ENCODE measurements at places on chromosomes 11 and 22.

- DNase-seq, result no peak
Observed at GRCh38 chr11:39462506-39462905, 1996.9 kb downstream of the LRRC4C start.

- DNase-seq, result no peak
Observed at GRCh38 chr22:45317551-45318167, 7.9 kb downstream of the FAM118A start.

DNA sequence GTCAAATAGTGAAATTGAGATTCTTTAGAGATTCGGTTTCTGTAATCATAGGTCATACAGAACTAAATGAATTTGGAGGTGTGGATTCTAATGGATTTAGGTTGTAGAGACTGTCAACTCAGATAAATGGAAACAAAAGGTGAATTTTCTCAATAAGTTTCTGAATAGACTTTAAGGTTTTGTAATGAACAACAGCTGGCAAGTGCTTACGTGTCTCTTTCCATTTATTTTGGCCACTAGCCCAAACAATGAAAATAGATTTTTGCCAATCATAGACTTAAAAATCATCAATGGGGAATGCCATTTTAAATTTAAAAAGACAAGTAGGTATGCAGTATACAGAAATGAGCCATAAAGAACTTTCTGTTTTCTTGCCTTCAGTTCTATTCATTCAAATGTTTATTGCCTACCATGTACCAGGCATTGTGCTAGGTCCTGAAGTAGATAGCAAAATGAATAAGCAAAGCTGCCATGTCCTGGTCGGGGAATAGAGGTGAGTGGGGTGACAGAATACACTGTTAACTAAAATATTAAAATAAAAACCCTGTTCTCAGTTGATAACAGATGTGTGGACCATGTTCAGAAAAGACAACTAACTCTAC is 16.9 kb upstream of the TMEM135 start:
- no peak for DNase-seq

- no peak for DNase-seq
Observed at GRCh38 chr11:35100013-35100383, 39.0 kb upstream of the CD44 start.

DNA sequence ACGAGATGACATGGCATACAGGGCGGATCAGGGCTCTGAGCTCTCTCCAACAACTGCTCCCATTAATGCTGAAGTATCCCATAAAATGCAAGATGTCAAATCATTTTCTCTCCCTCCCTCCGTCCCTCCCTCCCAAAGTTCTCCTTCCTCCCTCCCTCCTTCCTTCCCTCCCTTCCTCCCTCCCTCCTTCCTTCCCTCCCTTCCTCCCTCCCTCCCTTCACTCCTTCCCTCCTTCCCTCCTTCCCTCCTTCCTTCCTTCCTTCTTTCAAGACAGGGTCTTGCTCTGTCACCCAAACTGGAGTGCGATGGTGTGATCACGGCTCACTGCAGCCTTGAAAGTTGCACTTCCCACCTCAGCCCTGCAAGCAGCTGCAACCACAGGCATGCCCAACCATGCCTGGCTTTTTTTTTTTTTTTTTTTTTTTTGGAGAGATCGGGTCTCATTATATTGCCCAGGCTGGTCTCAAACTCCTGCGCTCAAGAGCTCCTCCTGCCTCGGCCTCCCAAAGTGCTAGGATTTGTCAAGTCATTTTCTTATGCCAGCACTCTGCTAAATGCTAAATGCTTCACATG is 38.2 kb downstream of the TXN2 start:
- no peak for DNase-seq

- DNase-seq, result no peak
Observed at GRCh38 chr11:1499261-1499890, 12.8 kb upstream of the MOB2 start.

DNA sequence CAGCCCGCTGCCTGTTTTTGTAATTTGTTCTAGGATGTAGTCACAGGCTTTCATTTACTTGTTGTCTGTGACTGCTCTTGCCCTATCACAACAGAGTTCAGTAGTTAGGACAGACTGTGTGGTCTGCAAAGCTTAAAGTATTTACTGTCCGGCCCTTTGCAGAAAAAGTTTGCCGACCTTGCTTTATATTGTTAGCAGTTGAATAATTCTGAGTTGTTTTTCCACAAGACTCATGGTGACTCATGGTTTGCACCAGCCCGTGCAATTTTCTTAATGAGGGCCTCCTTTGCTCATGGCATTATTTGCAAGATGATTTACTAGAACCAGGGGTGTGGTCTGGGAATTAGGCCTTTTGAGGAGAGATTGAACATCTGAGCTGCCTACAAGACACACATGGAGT is 110.6 kb downstream of the SCN3B start:
- DNase-seq, result no peak

DNA sequence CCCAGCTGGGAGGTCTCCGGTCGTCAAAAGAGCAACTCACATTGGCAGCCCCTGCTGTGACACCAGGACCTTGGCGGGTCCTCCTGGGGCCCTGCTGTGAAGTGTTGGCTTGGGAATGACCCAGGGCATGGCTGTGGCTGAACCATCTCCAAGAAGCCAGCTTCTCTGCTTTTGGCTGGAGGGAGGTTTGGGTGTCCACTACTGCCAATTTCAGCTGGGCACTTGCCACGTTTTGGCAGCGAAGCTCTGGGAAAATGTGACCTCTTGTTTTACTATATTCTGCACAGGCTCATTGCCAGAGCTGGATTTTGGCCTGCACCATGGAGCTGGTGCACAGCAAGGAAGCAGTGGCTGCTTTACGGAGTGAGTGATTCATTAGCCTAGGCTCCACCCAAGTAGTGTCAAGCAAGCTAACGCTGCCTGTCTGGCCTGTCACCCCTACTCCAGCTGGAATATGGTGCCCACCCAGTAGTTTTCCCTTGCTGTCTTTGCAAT is 24.3 kb upstream of the SMCO4 start:
- no peak for DNase-seq

DNA sequence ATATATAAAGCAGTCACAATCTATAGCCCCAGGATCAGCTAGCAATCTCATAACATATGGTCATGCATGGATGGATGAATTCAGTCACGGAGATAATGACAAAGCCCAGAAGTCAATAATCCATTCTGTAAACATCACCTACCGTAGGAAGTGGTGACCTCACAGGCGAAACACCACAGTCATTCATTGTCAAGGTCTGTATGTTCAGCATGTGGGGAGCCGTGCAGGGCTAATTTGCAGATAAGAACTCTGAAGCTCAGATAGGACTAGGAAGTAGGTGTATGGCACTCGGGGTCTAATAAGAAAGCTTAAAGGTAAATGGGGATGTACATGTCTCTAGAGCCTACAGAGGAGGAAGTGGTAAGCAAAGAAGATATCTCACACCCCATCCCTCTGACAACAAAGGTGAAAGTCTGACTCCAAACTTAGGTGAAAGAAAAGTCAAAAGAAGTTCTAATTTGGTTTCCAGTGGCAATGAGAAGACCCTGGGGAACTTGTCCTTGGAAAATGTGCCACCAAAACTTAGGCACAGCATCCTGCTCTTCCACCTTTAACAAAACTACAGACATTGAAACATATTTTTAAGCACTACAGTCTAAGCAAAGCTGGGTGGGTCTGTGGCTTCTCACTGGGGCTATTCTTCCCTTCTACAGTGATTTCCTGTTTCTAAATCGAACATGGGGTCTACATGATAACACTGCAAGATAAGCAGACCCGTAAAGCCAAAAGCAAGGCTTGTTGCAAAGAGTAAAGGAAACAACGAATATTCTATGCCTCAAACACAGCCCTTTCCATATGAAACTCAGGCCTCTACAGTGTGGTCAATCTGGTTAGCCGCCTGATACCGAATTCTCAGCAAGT is 5.2 kb downstream of the CRTAM start:
- peak; percentile 39 for DNase-seq

- no peak for DNase-seq
Observed at GRCh38 chr11:69034123-69034867, 14.4 kb upstream of the TPCN2 start.

GRCh38 chr22:45473626-45474237 is 29.0 kb upstream of the FBLN1 start:
- DNase-seq, result no peak

DNA sequence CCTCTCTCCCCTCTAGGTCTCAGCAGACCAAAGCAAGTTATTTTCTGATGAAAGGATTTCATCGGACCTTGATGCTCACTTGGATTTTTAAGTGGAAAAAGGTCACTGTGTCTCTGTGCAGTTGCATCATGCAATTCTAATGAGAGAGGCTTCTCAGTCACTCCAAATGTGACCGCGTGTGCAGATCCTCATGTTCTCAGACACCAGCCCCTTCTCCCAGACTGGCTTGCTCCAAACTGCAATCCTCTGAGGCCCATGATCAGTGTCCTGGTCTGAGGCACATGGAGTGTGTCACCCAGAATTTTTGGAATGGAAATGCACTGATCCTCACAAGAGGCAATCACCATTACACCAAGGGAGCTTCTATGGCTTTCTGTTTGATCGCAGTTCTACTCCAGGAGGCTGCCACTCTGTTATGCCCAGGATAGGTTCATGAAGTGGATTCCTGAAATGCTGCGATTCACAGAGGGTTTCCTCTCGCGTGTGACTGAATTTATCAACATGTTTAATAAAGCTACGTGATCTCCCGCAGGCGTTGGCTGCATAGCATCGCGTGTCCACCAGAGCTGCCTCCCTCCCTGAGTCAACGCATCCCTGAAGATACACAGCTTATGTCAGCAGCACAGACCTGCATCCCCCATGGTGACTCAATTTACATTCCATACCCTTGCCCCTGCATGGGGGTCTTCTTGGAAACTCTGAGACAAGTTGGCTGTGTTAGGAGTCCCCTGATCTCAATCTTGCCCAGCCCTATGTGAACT is 544.6 kb upstream of the B3GAT1 start:
- no peak for DNase-seq

- DNase-seq, result no peak
Observed at GRCh38 chr11:64430645-64431044, 71.7 kb downstream of the RPS6KA4 start.

GRCh38 chr22:49512487-49513165 is 315.0 kb downstream of the BRD1 start:
- DNase-seq, result no peak

DNA sequence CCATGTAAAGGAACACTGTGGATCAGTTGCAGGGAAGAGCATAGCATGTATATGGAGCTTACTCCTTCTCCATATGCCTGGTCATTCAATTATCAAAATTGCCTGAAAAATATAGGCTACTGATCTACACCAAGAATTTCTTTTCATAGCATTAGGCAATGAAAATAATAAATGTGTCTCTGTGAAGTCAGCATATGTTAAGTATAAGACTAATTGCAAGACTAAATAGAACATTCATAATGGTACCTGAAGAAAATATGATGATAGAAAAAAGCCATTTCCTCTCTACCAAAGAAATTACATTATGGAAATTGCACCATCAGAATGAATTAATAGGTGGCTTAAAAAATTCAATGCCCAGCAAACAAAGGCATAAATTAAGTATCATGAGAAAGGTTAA is 584.7 kb downstream of the NELL1 start:
- no peak for DNase-seq

GRCh38 chr22:30824711-30825110 is 130.0 kb downstream of the OSBP2 start:
- DNase-seq, result no peak

DNA sequence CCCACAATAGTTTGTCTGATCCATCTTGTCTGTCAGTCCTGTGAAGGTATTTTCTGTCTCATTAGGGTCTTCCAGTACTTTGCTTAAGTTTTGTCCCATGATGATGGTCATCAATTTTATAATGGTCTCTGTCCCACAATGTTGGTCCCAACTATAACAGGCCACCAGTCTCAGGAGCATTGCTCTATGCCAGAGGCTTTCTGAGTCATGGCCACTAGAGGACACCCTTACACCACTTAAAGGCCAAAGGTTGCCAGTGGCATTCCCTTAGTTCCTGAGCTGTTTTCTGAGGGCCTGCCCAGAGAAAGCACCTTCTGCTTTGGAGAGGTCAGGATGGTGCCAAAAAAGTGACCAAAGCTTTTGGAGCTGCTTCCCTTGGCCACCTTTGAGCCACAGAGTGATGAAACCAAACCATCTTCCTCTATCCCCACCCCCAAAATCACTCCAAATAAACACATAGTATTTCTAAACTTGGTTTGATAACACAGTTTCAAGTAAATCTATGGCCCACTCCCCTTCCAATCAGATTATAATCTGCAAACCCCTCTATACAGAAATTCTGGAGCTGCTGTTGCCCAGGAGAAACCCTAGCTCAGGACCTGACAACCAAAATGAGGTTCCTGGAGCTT is 19.3 kb downstream of the EIF3F start:
- peak; percentile 58 for DNase-seq

DNA sequence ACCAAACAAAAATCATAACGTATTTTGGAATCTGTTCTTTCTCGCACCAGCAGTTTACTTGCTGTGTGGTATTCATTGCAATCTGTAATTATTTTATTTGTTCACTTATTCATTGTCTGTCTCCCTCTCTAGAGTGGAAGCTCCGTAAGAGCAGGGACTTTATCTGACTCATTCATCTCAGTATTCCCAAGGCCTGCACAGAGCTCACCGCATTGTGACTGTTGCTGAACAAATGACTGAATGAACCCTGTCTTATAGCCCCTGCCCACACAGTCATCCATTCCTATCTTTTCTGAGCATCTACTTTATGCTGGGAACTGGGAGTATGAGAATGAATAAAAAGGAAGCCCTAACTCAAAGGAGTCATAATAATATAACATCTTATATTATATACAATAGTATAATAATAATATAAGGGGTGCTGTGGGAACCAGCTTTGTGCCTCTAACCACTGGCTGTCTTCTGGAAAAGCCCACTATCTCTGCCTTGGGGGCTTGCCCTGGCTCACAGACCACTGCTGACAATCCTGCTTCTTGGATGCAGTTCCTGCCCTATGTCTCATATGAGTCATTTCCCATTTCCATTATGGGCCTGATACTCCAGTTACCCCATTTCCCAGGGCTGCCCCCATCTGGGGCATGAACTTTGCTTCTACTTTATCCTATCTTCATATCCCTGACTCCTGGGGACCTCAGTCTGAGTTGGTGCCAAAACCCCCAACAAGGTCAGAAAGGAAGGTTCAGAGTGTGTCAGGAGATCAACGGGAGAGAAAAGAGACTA is 11.0 kb downstream of the XRRA1 start:
- DNase-seq, result no peak

GRCh38 chr11:73242251-73243092 is 24.4 kb downstream of the P2RY2 start:
- peak; percentile 68 for DNase-seq

- no peak for DNase-seq
Observed at GRCh38 chr11:46513934-46514342, 79.9 kb downstream of the AMBRA1 start.

- DNase-seq, result no peak
Observed at GRCh38 chr22:39246690-39247332, 2.0 kb upstream of the PDGFB start.
